ENCODE measurements at places on chromosomes 12 and 14.

- DNase-seq: no peak
These were observed 2.4 kb downstream of the EMP1 start for GRCh38 chr12:13198876-13199275.

DNA sequence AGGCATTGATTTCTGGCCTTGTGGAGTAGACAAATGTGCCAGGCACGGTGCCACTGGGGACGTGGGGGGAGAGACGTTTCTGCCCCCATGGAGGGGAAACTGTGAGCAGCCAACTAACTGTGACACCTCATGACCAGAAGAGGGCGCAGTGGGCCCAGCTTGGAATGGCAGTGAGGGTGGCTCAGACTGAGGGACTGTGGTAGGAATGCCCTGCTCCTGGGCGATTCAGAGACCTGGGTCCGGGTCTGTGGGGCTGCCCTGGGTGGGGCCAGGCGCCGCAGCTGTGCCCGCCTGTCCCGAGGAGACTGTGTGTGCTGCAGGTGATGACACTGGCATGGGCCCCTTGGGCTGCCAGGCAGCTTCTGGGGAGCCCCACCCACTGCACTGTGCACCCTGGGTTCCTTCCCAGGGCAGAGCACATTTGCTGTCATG lies 60.6 kb downstream of the SLC25A47 start:
- DNase-seq: peak; percentile 50

DNA sequence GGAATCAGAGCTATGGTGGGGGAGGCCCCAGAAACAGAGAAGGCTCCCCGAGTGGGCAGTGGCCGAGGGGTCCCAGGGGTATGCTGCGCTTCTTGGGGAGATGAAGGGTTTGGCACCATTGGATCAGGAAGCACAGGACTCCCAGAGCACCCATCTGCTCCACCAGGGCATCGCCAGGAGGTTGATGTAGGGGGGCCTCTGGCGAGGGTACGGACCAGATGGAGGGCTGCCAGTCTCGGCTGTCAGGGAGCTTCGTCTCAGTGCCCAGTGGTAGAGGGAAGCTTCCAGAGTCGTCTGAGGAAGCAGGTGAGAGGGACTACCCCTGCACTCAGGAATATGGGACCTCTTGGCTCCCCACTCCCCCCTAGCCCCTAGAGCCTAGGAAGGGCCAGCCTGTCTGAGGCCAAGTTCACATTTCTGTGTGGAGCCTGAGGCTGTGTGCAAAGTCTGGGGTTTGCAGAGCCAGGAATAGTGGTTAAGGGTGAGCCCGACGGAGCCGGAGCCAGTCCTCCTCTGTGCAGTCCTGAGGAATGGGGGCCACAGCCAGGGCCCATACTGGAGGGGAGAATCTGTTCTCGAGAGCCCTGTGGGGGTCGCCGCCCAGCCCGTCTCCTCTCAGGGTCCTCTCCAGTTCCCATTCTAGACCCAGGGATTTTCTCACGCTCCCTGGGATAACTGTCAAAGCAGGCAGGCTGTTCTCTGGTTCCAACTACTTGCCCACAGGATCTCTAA lies 10.2 kb downstream of the SLC48A1 start:
- DNase-seq: no peak

DNA sequence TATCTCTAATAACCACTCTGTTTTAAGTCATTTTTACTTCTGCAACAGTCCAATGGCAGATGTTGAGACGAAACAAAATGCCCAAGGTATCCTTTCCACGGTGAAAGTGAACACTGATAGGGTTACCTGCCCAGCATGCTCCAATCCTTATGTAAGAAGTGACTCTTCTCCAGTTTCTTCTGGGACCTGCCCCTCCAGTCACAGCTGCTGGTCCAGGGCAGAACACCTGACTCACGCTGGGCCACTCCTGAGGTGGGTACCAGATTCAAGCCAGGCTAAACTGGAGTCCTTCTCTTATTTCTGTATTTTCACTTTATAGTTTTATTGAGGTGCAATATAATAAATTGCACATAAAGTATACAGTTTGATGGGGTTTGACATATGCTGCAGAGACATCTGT lies 16.7 kb downstream of the NT5DC3 start:
- DNase-seq: no peak

DNA sequence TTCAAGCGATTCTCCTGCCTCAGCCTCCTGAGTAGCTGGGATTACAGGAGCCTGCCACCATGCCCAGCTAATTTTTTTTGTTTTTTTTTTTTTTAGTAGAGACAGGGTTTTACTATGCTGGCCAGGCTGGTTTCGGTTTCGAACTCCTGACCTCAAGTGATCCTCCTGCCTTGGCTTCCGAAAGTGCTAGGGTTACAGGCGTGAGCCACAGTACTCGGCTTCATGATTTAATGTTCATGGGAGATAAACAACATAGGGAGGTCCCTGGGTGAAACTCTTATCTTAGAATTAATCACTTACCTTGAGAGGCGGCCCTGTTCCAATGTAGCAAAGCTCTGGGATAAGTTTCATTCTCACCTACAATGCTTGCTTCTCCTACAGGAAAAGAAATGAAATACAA lies 48.3 kb downstream of the SEL1L start:
- DNase-seq: no peak

DNA sequence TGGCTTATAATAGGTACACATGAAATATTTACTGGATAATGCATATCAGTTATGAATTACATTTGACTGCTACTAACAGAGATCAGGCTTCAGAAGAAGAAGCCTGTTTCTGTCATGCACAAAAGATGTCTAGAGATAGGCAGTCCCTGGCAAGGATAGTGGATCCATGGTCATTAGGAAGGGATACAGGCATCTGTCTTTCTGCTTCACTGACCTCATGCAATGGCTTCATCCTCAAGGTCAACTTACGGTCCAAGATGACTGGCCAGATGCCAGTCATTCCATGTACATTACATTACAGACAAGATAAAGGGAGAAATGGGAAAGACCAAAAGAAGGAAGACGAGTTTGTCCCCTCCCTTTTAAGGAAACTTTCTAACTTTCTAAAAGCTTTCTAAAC lies 94.0 kb downstream of the NUAK1 start:
- DNase-seq: no peak

- no peak for DNase-seq
These were observed 241.2 kb downstream of the EGLN3 start for GRCh38 chr14:33709711-33710110.

DNA sequence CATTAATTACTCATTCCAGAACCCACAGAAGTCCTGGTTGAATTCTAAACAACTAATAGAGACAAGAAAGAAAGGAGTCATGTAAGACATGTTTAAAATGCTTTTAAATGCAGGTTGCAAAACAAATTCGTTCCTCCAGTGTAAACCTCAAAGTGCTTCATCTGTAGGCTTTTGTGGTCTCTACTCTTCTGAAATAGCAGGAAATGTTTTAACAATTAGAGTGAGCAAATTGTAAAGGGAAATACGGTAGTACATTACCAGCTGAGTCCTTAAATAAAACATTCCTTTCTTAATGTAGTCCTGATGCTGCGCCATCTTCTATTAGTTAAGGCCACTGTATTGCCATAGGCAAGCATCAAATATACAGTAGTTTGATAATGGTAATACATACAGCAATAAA lies 1934.2 kb upstream of the SEL1L start:
- no peak for DNase-seq

DNA sequence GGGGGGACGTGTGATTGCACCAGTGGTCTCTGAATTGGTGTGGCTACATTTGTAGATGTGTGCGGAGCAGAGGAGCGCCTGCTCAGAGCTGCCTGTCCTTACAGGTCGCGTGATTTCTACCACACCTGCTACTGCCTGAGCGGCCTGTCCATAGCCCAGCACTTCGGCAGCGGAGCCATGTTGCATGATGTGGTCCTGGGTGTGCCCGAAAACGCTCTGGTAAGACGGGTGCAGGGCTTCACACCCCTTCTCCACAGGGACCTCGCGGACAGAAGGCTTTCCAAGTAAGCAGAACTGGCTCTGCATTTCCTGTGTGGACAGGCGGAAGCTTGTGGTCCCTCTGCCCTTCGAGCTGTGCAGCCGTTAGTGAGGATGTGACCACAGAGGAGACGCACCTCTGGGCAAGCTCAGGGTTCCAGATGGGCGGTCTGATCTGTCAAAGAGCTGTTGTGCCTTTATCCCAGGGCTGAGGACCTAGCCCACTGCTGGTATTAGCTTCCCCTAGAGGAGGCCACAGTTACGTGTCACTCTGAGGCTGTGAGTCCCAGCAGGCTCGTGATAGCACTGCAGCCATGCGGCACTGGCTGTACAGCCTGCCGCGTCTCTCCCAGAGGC lies 47.7 kb downstream of the MAX start:
- DNase-seq: no peak

- DNase-seq: no peak
These were observed 14.9 kb upstream of the FKBP11 start for GRCh38 chr12:48940181-48940580.

GRCh38 chr12:52293926-52294325 lies 2.6 kb upstream of the KRT81 start:
- no peak for DNase-seq

- no peak for DNase-seq
These were observed 59.5 kb downstream of the SEL1L start for GRCh38 chr14:81474148-81474492.

- DNase-seq: no peak
These were observed 18.3 kb upstream of the LTA4H start for GRCh38 chr12:96053476-96054243.

GRCh38 chr14:73162251-73162650 lies 25.9 kb downstream of the PSEN1 start:
- no peak for DNase-seq

DNA sequence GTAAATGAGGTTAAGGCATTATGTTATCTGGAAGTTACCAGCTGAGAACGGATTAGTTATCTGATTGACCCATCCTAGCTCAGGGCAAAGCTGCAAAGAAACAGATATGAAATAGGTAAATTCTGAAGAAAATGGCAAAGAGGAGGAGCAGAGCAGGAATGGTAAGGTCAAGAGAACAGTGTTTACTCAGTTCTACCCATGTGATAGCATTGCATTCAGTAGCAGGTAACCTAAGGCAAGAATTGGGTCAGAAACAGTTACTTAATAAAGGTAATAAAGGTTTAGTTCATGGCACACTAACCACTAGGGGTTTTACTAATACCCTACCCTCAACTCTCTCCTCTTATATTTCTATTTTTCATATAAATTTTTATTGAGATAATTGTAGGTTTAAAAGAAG lies 224.8 kb downstream of the ASCL1 start:
- DNase-seq: no peak

DNA sequence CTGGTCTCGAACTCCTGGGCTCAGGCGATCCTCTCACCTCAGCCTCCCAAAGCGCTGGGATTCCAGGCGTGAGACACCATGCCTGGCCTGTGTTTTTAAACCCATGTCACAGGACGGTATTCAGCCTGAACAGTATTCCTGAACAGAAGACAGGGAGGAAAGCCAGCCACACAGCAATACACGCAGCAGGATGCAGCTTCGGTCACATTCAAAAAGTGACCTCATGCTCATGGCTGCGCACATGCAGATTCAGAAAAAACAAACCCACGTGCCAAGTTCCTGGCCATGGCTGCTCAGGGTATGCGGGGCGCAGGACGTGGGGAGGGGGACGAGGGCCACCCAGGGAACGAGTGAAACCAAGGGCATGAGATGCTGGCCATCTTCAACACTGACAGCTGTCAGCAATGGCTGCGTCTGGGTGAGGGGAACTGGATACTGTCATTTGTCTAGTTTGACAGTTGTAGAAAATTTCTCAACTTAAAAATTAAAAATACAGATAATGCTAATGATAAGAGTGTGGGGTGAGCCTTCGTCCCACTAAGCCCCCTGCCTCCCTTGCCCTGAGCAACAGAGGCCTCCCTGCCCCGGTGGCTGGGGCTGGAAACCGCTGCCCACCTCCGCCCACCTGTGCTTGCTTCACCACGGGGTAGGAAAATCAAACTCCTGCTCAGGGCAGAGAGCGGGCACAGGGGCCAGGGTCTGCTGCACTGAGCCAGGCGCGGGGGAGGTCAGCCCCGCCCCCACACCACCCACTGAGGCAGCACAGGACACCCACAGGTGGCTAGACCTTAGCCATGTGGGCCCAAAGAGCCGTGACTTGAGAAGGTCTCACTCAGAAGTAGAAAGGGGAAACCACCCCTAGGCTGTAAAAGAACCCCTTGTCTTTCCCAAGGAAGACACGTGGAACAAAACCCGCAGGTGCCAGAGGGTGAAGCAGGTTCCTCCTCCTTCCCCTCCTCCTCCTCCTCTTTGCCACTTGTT lies 84.2 kb downstream of the SCARB1 start:
- DNase-seq: no peak

- DNase-seq: no peak
These were observed 2.8 kb downstream of the CARMIL3 start for GRCh38 chr14:24054646-24055045.

Data from effector CD8-positive, alpha-beta T cell (primary cell).